Hindlimb muscle (tissue), 1 donor: ENCODE measurements at places on chromosomes 3 and 15.

- DNase-seq = no peak
Observed at GRCh38 chr15:87930457-87930856, 326.1 kb downstream of the NTRK3 start.

GRCh38 chr3:159763011-159763601, 225.5 kb upstream of the IL12A start:
- peak; percentile 61 for DNase-seq

DNA sequence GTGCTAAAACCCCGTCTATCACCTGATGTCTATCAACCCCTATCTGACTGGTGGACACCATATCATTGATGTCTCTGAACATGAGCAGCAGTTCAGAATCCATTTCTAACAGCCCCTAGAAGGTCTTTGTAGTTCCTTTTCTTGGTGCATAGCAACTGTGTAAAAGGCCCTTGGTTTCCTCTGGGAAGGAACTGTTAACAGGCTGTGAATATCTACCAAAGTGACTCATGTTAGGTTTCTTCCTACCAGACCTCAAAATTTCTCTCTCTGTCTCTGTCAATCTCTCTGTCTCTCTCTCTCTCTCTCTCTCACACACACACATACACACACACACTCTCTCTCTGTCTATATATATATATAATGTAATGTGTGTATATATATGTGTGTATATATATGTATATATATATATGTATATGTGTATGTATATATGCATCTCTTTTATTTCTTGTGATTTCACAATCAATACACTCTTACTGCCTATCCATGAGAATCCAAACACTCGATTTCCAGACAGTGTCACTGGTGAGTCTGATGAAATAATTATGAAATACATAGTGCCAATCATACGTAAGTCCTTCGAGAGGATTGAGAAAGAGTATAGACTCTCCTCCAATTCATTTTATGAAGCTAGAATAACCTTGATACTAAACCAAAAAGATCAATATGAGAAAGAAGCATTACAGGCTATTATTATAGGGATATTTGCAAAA, 335.9 kb upstream of the SLCO3A1 start:
- no peak for DNase-seq

DNA sequence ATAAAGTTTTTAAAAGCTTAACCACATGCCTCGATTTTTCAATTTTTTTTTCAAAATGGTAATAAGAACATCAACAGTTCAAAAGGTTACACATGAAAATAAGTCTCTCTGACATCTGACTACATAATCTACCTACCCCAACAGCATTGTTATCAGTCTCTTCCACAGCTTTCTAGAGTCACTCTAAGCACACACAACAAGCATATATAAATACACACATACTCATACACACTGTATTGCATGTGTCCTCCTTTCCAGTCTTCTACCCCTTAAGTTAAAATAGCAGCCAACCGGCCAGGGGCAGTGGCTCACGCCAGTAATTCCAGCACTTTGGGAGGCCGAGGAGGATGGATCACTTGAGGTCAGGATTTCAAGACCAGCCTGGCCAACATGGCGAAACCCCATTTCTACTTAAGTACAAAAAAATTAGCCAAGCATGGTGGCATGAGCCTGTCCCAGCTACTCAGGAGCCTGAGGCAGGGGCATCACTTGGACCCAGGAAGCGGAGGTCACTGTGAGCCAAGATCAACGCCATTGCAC, 12.2 kb downstream of the TBL1XR1 start:
- DNase-seq = no peak

- DNase-seq = no peak
Observed at GRCh38 chr15:99909592-99910295, 176.5 kb upstream of the LYSMD4 start.

DNA sequence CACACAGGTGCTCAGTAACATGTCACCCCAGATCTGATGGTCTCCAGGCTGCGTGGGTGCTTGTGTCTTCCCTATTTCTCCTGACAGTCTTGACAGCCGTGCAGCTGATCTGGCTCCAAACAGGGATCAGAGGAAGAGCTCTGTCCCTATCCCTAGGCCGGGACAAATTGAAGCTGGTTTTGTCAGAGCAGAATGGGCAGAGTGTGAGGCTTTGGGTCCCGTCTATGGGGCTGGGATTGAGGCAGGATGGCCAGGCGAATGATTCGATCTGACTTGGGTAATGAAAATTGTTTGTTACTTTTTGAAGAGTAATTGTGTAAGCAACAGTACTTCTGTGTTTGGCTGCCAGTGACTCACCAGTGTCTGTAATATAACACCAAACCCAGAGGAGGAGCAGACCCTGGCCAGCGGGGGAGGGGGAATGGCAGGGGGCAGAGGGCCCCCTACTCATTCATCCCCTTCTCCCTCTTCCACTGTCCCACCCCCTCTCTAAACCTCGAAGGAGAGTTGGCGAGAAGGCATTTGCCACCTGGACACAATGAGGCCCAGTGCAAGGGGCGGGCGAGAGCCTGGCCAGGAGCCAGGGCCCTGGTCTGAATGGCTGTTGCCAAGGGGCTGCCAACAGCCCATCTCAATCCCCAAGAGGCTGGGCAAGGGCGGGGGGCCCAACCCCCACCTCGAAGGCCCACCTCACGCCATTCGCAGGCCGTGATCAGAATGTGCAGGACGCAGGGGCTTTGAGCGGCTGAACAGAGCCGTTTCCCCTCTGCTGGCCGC, 4.9 kb upstream of the MAGEF1 start:
- peak; percentile 60 for DNase-seq

DNA sequence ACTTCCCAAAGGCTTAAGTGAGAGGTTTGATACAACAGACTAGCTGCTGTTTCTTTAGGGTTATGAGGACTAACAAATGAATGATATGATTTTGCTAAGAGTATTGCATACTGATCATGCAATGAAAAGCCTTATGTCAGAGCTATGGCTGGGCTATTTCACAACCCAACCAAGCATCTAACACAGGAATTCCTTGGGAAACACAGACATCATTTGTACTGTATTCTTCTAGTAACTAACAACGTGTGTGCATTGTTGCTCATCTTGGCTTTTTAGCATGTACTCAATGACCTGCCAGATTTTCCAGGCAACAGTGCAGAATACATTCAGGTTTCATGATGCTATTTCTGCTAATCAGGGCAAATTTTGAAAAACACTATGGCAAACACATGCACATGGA, 19.3 kb downstream of the PDZRN3 start:
- peak; percentile 33 for DNase-seq

GRCh38 chr3:16653712-16654111, 48.5 kb upstream of the DAZL start:
- DNase-seq = no peak

- DNase-seq = no peak
Observed at GRCh38 chr3:30760040-30760695, 134.3 kb downstream of the GADL1 start.

GRCh38 chr15:58522391-58522790, 90.6 kb downstream of the LIPC start:
- no peak for DNase-seq

DNA sequence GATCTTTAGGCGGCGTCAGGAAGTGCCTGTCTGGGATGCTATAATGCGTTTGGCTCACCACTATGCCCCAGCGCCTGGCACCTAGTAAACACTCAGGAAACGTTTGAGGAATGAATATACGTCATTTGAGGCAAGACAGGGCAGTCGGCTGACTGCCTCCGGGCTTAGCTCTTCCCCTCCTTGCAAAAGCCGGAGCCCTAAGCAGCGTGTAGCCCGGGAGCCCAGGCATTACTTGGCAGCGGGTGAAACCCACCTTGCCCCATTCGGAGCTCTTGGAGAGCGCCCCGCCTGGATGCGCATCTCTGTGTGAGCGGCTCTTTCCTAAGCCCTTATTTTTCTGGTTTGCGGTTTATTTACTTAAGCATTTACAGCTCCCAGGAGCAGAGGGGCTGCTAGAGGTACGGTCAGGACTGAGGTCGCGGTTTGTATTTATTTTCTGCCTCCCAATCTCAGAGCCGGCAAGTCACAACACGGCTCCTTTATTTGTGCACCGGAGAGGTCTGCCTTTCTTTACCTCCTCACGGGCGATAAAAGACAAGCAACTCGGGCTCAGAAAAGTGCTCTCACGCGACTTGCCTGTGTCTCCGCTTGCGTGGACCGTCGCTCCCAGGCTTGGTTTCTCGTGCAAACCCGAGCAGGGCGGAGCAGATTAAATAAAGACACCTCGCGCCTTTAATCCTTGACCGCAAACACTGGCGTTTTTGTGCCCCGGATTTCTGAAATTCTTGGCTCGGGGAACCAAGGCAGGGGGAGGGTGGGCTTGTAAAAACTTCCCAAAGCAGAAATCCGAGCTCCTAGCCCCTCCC, 737 bp upstream of the ITPR1 start:
- no peak for DNase-seq

DNA sequence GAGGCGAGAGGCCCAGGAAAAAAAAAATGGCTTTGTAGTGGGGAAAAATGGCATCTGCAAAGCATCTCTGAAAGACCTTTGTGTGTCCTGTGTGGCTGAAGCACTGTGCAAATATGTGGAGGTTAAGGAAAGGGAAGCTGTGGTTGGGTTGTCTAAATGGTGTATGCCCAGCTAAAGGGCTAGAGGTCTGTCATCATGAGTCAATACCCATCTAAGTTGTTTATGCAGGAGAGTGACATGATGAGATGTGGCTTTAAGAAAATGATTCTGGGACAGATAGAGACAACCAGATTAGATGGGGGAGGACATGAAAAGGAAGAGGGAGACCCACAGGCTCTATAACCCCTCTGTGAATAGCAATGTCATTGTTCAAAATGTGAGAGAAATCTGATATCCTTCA, 280.7 kb downstream of the MFSD1 start:
- DNase-seq = no peak

DNA sequence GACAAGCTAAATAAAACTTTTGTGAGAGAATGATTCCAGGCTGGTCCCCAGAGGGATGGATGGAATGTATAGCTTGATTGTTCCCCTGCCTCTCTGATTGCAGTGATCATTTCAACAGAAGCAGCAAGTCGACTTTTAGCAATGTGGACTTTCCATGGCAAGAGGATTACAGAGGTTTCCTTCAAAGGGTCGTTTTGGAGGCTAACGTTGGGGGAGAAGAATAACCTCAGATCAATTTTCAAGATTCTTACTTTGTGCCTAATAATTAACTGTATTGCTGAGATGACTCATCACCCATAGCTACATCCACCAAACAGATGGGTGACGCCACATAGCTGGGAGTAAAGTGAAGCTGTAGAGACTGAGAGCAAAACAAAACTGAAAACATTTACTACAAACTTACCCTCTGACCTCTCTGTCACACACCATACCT, 79.9 kb downstream of the GTPBP8 start:
- no peak for DNase-seq

DNA sequence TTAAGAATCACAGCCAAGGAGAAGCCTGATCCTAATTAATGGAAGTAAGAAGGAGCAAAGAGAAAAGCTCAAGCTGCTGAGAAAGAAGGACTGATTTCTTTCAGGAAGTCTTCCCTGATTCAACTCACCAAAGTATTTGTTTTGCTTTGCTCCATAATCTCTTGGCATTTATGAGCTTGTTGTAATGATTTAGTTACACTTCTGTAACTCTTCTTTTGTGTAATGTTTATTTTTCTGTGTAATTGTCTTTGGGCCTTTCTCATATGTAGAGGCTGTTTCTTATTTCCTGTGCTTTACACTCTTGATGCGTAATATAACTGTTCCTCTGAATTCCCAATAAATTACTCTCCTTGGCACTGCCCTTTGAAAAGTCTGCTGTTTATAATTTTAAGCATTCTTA, 80.0 kb downstream of the COL6A5 start:
- no peak for DNase-seq

- DNase-seq = no peak
Observed at GRCh38 chr3:120182613-120183511, 88.6 kb upstream of the GSK3B start.

- DNase-seq = no peak
Observed at GRCh38 chr3:150363420-150363819, 44.7 kb upstream of the TSC22D2 start.

DNA sequence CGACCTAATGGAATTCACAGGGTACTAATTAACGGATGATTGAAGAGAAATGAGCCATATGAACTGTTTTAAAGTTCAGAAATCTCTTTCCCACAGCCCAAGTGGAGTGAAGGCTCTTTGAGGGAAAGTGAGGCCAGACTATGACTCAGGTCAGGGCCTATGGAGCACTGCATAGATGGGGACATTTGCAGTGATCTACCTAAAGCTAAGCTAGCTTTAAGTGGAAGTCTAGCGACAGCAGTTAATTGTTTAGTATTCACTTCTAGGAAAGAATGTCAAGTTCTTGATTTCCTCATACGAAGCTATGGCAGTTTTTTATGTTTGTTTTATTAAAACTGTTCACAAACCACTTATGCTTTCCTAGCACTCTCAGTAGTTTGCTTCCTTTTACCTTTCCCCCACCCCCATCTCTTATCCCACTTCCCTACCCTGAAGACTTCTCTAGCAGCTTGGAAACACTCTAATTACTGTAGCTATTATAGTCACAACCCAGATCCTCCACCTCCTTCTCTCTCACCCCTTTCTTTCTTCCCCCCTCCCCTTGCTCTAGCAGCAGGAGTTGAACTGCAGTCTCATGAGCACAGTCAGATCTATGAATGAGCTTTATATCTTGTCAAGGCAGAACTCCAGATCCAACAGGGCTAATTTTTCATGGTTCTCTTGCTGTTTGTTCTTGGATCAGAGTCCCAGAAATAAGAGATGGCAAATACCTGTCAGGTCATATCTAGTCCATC, 6.2 kb downstream of the ZNF609 start:
- no peak for DNase-seq

DNA sequence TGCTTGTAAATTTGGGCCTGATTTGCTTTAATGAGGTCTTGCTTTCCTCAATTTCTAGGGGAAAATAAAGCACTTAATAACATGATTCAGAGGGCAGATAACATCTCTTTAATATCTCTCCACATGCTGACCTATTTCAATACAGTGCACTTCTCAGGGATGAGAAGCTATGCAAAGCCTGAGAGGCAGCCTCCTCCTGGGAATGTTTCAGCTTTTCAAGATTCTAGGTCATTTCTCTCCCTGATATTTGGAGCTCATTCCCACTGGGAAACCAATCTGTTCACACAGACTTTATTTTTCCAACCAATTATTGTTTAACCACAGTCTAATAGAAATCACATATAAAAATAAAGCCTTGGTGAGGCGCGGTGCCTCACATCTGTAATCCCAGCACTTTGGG, 67.0 kb upstream of the LSAMP start:
- DNase-seq = no peak

DNA sequence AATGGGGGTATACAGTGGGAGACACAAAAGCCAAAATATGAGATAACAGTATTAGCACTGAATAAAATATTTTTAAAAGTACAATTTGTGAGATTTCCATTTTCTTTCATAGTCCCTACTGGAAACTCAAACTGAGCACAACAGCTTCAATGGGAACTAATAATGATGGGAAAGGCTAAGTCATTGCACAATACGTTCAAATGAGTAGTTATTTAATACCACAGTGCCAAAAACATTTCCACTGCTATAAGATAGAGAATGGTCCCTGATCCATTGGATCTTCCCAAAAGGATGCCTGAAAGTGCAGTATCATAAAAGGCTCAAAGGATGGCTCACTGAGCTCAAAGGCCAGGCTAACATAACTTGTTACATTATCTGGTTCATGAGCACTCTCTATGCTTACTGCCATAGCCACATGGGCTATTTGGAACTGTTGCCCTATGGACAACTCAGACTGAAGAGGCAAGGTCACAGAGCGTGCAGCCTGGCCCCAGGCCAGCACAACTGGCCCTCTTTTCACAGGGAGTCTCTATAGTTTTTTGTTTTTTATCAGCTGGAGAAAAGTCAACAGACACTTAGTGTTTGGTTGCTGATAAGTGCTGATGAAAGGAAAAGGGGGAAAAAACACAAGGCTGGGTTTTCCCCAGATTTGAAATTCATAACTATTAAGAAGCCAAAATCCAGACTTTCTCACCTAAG, 54.1 kb upstream of the PPIB start:
- no peak for DNase-seq

GRCh38 chr15:52246686-52247431, 48.7 kb downstream of the MYO5C start:
- DNase-seq = no peak
